ENCODE measurements at places on chromosomes 16 and 17. TPM values are rescaled to one million over a fixed set of nuclear protein-coding genes. Genes with fewer than 3 reads are reported as not detected.

- no peak for DNase-seq
These were observed 32.9 kb downstream of the SRCIN1 start for GRCh38 chr17:38572669-38573365.

- no peak for DNase-seq
These were observed 24.5 kb downstream of the OR1D5 start for GRCh38 chr17:3038941-3039340.

- DNase-seq: no peak
These were observed 28.2 kb upstream of the ZC3H18 start for GRCh38 chr16:88541831-88542616.

- DNase-seq: no peak
These were observed 8.6 kb upstream of the ENPP7 start for GRCh38 chr17:79721993-79722671.

DNA sequence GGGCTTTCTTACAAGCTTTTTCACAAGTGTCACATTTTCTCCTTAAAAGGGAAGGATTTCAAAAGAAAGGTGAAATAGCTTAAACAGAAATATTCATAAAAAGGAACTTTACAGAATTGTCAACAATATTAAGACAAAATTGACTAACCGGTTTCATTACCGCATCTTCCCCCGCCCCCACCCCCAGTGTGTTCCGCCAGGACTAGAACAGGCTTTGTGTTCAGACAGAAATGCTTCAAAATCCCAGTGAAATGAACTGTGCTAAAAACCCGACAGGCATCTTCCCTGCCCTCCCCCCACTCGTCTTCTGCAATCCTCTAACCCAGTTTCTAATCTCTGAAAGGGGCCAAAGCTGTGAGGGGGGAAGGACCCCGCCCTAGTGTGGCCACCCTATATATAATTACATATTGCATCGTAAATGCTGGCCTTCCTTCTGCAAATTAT, 990 bp upstream of the ROGDI start:
- DNase-seq: no peak

DNA sequence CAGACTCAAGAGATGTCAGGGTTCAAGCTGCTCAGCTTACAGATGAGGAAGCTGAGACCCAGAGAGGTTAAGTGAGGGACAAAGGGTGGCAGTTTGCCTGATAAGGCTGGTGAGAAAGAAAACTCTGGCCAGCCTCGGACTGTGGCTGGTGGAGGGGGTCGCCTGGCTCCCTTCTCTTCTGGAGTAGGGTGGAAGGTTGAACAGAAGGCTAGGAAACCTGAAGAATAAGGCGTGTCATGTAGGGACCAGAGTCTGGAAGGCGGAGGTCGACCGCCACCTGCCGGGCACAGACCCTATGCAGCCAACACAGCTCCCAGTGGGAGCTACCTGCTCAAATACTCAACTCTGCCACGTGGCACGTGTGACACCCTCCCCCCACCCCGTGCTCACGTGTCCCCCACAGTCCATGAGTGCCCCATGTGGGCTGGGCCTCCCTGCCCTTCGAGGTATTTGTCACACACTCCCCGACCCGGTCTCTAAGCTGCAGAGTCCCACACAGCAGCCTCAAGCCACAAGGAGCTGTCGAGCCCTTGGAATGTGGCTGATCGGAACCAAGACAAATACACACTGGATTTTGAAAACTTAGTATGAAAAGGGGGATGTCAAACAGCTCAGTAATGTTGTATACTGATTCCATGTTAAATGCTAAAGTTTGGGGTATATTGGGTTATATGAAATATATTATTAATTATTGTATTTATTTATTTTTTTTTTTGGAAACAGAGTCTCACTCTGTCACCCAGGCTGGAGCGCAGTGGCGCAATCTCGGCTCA, 11.8 kb downstream of the HID1 start:
- DNase-seq: no peak

GRCh38 chr17:41539979-41540701, 12.0 kb upstream of the KRT19 start:
- no peak for DNase-seq

DNA sequence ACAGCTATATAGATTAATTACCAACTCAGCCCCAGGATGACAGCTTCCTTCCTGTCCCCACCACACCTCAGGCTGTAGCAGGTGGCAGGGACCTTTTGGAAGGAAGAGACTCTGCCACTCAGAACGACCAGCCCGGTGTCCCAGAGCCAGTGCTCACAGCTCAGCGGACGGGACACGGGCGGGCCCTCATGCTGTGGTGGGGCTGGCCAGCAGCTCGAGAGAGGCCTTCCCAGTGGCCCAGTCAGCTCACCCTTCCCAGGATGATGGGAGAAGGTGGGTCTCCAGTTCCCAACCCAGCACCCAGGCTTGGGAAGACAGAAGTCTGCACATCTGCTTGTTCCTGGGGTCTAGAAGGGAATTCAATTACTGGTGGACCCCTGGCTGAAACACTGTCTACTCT, 10.5 kb downstream of the NUDT16L1 start:
- no peak for DNase-seq

GRCh38 chr16:81190667-81191066, 47.8 kb upstream of the BCO1 start:
- no peak for DNase-seq

DNA sequence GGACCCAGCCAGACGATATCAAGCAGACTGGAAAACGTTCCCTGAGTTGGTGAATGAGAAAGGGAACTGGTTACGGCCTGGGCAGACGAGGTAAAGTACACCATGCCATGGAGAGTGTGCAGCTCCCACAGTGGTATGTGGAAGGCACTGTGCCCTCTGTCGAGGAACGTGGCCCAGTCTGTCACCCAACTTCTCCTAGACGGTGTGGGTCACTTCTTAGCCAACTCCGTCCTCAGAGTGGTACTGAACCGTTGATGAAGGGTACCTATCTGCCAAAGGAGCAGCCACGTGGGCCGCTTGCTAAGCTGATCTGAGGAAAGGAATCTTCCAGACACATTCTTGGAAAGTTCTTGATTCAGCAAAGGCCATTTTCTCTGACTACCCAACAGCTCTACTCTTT, 56.0 kb upstream of the AXIN2 start:
- DNase-seq: no peak

DNA sequence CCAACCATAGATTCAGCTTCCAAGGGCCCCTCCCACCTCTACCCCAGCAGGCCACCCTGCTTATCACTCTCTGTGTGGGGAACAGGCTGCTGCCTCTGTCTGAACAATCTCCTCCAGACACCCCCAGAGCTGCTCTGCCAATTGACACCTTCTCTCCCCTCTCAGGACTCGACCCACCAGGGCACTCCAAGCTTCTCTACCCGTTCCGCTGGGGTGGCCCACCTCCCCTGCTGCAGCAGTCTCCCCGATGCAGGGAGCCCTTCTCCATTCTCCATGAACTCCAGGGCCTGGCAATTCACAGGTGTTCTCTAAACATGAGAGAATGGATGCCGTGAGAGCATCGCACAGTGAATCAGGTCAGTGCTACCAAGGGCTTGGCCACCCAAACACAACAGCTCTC, 28.3 kb upstream of the FAAP100 start:
- DNase-seq: no peak

- DNase-seq: no peak
These were observed 67.2 kb upstream of the CIBAR2 start for GRCh38 chr16:85179344-85180046.

DNA sequence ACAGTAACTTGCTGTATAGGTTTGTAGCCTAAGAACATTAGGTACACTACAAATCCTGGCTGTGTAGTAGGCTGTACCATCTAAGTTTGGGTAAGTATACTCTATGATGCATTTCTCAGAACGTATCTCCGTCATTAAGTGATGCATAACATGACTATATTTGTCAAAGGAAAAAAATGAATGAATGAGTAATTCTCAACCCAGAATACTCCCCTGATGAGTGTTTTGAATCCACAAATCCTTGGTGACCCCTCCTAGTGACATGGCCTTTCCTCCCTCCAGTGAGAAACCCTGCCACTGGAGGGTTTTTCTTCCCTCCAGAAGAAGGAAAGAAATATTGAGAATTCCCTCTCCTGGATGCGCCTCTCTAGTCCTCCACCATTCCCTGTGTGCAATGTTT, 24.0 kb upstream of the SALL1 start:
- no peak for DNase-seq

GRCh38 chr17:73795730-73796129, 151.5 kb upstream of the SDK2 start:
- no peak for DNase-seq

DNA sequence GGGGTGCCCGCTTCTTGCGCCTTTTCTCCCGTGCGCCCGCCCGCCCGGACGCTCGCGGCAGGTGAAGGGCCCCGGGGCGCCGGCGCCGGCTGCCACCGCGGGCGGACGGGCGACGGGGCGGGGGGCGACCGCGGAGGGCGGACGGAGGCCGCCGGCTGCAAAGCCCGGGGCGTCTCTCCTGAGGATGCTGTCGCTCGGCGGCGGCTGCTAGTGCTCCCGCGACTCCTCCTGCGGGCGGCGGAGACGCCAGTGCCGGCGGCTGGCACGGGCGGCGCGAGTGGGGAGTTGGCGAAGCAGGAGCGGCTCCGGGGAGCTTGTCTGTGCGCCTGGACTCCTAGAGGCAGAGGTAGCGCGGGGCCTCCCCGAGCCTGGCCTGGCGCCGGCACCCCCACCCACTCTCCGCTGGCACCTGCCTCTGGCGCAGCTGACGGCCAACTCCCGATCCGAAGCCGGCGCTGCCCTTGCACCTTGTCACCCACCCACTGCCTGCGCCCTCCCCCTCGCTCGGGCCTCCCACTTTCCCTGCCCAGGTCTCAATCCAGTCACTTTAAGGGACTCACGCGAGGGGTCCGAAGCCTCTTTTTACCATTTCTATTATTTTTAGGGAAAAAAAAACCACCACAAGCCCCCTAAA, at the start of gene FAM20A:
FAM20A (minus strand) TSS at position 437 of the 634 bp plus-strand sequence. CDS start 701 bp downstream, outside the sequence.
- no peak for DNase-seq

DNA sequence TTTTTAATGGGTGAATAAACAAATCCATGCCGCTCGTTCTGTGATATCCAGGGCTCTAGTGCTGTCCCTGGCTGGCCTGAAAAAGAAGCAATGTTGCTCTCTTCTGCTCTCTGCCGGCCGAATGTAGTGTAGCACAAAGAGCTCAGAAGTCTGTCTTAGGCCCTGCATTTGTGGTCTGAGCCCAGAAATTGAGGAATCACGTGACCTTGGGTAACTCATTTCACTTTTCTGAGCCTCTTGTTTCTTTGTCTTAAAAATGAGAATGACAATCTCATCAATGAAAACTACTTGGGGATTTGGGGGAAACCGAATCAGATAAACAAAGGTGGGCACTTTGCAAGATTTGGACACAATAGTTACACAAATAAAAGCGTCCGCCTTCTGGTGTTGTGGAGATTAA, 381.6 kb upstream of the ASIC2 start:
- no peak for DNase-seq

DNA sequence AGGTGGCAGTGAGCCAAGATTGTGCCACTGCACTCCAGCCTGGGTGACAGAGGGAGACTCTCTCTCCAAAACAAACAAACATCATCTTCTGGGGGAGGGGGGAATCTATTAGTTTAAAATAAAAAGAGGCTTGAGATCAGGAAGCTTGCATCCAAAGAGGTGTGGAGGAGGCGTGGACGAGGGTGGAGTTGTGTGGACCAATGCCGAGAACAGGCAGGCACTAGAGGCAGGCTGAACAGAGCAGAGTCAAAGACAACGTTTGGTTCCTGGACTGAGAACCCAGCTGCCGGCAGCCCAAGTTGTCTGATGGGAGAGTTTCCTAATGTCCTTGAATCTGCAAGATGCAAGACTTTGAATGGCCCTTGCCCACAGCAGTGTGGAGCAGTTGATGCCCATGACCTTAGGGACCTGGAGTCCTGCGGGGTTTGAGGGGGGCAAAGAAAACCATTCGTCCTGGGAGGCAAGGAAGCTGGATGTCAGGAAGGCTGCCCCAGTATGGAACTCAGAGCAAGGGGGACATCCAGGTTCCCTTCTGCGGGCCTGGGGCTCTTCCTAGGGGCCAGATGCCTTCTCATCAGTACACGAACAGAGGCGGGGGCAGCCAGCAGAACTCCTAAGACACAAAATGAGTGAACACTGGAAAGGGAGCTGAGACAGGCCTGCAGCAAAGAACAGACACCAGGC, 9.2 kb downstream of the TBC1D16 start:
- no peak for DNase-seq

GRCh38 chr17:3989041-3989886, 25.0 kb upstream of the ATP2A3 start:
- DNase-seq: no peak

DNA sequence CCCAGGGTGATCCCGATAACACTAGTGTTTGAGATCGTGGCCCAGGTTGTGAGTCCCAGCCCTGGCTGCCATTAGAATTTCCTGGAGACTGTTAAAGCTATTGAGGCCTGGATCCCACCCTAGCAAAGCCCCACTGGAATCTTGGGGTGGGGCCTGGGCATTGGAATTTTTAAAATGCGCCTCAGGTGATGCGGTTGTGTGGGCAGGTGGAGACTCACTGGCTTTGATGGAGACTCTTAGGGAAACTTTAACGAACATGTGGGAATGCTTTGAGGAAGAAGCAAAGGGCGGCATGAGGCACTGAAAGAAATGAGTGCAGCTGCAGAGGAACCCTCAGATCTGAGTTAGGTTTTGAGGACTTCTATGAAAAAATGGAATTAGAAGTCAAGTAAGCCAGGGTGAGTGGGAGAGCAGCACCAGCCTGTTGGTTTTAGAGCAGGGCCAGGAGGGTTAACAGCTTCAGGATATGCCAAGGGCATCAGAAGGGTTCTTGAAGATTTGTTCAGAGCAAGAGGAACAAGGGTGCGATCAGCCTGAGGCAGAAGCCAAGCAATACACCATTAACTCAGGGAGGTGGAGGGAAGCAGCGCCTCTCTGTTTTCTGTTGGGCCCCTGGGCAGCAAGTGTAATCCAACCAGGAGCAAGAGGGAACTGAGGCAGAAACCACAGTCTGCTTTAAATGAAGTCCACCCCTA, 42.5 kb downstream of the KSR1 start:
- no peak for DNase-seq

GRCh38 chr17:77215281-77215680, 74.5 kb downstream of the SEC14L1 start:
- no peak for DNase-seq

DNA sequence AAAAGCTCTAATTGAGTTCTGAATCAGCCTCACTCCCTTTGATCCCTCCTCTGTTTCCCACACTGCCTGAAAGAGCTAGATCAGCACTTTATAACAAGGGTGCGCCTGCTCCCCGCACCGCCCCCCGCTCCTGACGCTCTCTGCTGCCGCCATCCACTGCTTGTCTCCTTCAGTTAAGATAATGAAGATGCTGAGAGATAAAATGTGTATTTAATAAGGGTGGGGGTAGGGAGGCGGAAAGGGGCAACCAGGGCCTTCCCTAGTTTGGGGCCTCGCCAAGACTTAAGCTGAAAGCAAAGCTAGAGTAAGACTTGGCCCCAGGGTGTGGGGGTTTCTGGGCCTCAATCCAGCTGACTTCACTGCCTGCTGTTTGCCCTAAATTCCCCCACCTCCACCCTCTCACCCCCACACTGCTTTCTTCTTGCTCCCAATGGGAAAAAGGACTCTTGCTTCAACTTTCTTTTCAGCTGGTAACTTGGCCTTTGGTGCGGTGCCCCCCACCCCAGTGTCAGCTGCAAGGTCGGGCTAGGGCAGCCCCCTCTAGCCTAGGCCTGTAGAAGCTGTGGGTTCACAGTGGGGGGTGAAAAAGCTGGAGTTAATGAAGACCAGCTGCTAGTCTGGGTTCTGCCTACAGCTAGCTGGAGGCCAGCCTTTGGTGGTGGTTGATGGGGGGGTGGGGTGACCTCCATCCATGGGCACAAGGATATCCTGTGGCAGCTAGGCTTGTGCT, 1.8 kb upstream of the RARA start:
- no peak for DNase-seq

- DNase-seq: no peak
These were observed 7.8 kb upstream of the ARL6IP1 start for GRCh38 chr16:18809165-18809564.

Gene GAST
- not detected for polyA plus RNA-seq

Gene SUPT4H1
- polyA plus RNA-seq: 97.4 TPM

Gene NOTUM
- polyA plus RNA-seq: not detected

Gene CCR7
- 897 TPM for polyA plus RNA-seq

Gene CXCL16
- 2.2 TPM for polyA plus RNA-seq

Gene CCL3
- not detected for polyA plus RNA-seq

Gene ETV4
- not detected for polyA plus RNA-seq
